NCI-H1694 (cell line): ENCODE measurements at places on chromosomes 3 and 15.

GRCh38 chr15:33277689-33278088 lies 33.1 kb upstream of the RYR3 start:
- no peak for DNase-seq

- DNase-seq, result no peak
These were observed 28.7 kb downstream of the ZNF385D start for GRCh38 chr3:21722301-21722700.

DNA sequence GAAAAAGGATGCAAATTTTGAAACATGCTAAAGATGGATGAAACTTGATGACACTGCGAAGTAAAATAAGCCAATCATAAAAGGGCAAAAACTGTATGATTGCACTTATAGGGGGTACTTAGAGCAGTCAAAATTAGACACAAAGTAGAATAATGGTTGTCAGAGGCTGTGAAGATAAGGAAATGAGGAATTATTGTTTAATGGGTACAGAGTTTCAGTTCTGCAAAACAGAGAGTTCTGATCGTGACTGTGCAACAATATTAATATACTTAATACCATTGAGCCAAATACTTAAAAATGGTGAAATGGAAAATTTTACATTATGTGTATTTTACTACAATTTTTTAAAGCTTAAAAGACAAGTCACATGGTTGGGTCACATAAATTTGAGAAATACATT lies 35.1 kb downstream of the UBE3A start:
- no peak for DNase-seq

- no peak for DNase-seq
These were observed 32.2 kb upstream of the BHLHE40 start for GRCh38 chr3:4947028-4947427.

- no peak for DNase-seq
These were observed 19.7 kb downstream of the CEMIP start for GRCh38 chr15:80798911-80799310.

GRCh38 chr15:28904541-28905315 lies 19.0 kb downstream of the APBA2 start:
- DNase-seq, result no peak

DNA sequence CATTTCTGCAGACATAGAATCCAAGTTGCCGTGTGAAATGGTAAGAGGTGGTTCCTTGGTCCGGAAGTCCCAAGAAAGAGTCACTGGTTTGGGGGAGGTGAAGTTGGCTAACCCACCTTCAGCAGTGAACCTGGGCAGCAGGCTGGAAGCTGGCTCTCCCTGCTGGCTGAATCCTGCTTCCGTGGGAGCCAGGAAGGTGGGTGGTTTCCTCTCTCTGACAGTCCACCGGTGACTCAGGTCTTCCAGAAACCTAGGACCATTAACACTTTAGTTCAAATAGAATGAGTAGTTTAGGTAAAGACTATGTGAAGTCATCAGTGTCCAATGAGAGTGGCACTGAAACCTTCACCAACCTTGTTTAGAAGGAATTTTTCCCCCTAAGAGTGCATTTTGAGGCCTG lies 87.4 kb upstream of the CACNA2D3 start:
- DNase-seq, result no peak
